G401 (cell line): ENCODE measurements at places on chromosomes 11 and 22. TPM values are rescaled to one million over a fixed set of nuclear protein-coding genes. Genes with fewer than 3 reads are reported as not detected.

The DDIAS gene
- total RNA-seq: 13.4 and 14.7 TPM in 2 replicates

The PANX2 gene
- total RNA-seq: 0.62 and 1.4 TPM in 2 replicates

The CTSC gene
- not detected in 2 replicates for total RNA-seq

The CCDC116 gene
- total RNA-seq: not detected in 2 replicates

The KDM4D gene
- total RNA-seq: 2.7 and 4.9 TPM in 2 replicates

The TM7SF2 gene
- total RNA-seq: 23.5 and 39.0 TPM in 2 replicates

The DEPDC7 gene
- total RNA-seq: 6.0 and 6.9 TPM in 2 replicates

The CASP5 gene
- total RNA-seq: not detected in 2 replicates

The BIRC2 gene
- total RNA-seq: 97.0 and 105 TPM in 2 replicates

The OR52I1 gene
- not detected in 2 replicates for total RNA-seq

The TCN1 gene
- not detected in 2 replicates for total RNA-seq

The POU2AF2 gene
- not detected in 2 replicates for total RNA-seq

The CRYBB2 gene
- 0.86 TPM in 1 of 2 replicates, not detected in the other for total RNA-seq
